Activated naive CD8-positive, alpha-beta T cell treated with anti-CD3 and anti-CD28 coated beads for 36 hours (primary cell): ENCODE measurements at places on chromosomes 2 and 18.

GRCh38 chr2:82675186-82675585 is 1783.9 kb downstream of the SUCLG1 start:
- no peaks in the 10 kb centered on the region for H3K36me3 ChIP-seq
- no peaks in the 10 kb centered on the region for H3K27me3 ChIP-seq
- H3K27ac ChIP-seq, result no peak overlapping the region
- H3K4me1 ChIP-seq, result no peaks in the 10 kb centered on the region
- DNase-seq, result no peak
- no peak overlapping the region for H3K4me3 ChIP-seq

DNA sequence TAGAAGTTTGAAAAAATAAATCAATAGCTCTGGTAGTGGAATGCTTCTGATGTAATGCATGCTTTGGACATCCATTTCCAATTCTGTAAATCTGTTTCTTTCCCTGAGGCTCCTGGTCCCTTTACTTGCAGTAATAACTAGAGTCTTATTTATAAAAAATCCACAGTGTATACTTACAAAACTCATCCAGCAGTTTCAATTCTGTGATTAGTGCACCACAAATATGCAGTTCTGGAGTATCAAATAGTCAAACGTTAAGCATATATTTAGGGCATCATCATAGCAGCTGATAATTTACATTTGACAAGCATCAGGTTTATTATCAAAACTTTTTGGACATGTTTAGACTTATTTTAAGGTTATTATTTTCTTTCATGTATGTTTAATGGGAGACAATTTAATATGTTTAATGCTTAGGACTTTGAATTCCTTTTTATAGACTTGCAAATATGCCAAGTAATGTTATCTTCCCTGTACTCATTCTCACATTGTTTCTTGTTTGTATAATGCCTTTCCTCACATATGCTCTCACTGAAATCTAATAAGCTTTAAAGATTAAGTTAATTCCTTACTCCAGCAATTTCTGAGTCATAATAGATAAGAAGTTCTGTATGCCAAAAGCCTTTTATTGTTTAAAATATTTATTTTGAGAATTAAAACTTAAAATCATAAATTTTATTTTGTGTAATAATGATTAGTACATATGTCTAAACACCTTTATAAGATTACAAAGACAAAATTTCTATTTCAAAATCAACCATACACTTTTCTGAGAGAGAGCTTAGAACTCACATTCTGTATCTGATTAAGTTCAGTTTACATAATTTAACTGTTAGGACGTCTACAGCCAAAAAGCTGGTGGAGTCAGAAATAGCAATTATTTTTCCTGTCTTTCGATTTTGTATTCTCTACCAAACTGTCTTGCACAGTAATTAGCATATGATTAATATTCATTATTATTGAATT is 341.5 kb upstream of the TMEFF2 start:
- no peak overlapping the region for H3K4me3 ChIP-seq
- no peak for DNase-seq
- no peaks in the 10 kb centered on the region for H3K27me3 ChIP-seq
- H3K27ac ChIP-seq, result no peak overlapping the region

DNA sequence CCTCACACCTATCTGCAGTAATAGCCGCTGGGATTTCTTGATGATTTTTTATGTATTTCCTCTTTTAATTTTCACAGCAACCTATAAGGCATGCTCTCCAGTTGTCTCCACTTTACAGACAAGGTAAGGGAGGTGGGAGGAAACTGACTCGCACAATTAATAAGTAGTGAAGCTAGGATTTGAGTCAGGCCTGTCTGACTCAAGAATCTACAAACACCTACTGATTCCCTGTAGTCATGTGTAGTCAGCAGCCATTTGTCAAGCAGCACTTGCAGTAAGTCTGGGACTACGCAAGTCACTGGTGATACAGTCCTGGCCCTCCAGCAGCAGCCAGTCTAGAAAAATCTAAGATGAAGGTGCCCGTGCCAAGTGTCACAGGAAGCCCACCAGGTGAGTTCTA is 193.6 kb upstream of the PKDCC start:
- H3K27me3 ChIP-seq, result peaks cover 21% of the 10 kb centered on the region
- H3K4me3 ChIP-seq, result no peak overlapping the region
- DNase-seq, result no peak
- H3K4me1 ChIP-seq, result no peaks in the 10 kb centered on the region
- no peak overlapping the region for H3K27ac ChIP-seq

- H3K27me3 ChIP-seq, result no peaks in the 10 kb centered on the region
- no peak overlapping the region for H3K4me3 ChIP-seq
- H3K27ac ChIP-seq, result no peak overlapping the region
Measured at GRCh38 chr18:7923105-7923504, 356.0 kb downstream of the PTPRM start.

DNA sequence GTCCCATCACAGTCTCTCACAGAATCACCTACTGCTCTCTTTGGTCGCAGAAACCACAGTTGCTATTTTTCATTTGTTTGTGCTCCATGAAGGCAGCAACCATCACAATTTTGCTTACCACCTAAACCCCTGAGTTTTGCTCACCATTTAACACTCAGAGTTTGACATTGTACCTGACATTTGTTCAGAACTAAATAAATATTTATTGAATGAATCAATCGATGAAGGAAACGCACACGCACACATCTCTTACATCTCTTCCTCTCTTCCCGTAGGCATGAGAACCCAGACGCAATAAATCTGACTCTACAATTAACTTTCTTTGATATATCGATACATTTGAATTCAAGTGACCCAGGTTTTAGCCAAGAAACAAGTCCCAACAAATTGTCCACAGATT is 105.5 kb upstream of the RNF152 start:
- H3K4me3 ChIP-seq, result no peak overlapping the region
- no peaks in the 10 kb centered on the region for H3K36me3 ChIP-seq
- DNase-seq, result no peak

GRCh38 chr2:112614201-112614840 is 29.9 kb downstream of the CHCHD5 start:
- DNase-seq, result no peak
- H3K4me3 ChIP-seq, result no peak overlapping the region
- no peaks in the 10 kb centered on the region for H3K36me3 ChIP-seq
- H3K4me1 ChIP-seq, result no peaks in the 10 kb centered on the region
- H3K27me3 ChIP-seq, result no peaks in the 10 kb centered on the region

DNA sequence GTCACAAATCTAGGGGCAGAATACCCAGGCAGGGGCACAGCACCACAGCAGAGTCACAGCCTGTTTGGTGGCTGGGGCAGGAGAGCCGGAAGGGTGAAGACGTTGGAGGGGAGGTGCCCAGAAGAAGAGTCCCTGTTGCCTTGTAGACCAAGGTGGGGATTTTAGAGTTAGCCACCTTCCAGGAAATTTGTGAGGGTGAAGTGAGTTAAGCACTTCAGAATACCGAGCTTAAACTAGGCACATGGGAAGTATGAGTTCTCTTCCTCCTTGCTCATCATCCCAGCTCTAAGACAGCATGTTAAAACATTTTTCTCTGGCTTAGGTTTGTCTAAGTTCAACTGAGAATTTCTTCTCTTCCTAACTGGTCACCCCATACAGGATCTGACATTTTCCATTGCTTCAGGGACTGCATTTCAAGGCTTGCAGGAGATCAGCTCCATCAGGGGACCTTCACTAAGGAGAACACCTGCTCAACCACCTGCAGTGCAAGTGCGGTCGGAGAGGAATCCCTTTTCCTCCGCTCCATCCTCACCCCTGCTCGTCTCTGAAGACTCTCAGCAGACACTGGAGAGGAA is 26.5 kb upstream of the PHLPP1 start:
- no peak overlapping the region for H3K27ac ChIP-seq
- no peaks in the 10 kb centered on the region for H3K27me3 ChIP-seq
- no peak for DNase-seq
- H3K4me3 ChIP-seq, result no peak overlapping the region

DNA sequence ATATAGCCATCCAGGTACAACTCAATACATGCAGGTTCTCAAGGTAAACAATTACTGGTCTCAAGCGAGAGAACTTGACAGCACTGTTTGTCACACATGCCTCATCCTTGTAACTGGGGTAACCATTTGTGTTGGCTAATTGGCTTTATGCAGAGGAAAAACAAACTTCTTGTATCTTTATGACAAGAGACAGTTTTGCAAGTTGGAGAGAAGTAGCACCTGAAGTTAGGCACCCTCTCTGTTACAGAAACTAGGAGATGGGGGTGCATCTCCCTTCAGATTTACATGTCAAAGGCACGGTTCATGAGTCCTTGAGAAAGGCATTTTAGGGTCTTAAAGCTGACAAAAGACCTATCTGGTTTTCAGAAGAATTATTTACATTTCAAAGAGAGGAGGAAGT is 241.7 kb downstream of the CD226 start:
- H3K36me3 ChIP-seq, result no peaks in the 10 kb centered on the region
- H3K4me1 ChIP-seq, result no peaks in the 10 kb centered on the region
- no peak for DNase-seq
- H3K27ac ChIP-seq, result no peak overlapping the region

- no peak overlapping the region for H3K27ac ChIP-seq
- H3K4me3 ChIP-seq, result no peak overlapping the region
- H3K36me3 ChIP-seq, result no peaks in the 10 kb centered on the region
- H3K27me3 ChIP-seq, result peaks cover 4% of the 10 kb centered on the region
Measured at GRCh38 chr2:137938204-137938603, 26.1 kb upstream of the HNMT start.

- H3K4me3 ChIP-seq, result no peak overlapping the region
- no peaks in the 10 kb centered on the region for H3K36me3 ChIP-seq
- DNase-seq, result no peak
- H3K4me1 ChIP-seq, result no peaks in the 10 kb centered on the region
- peaks cover 20% of the 10 kb centered on the region for H3K27me3 ChIP-seq
Measured at GRCh38 chr2:6538607-6539006, 327.1 kb downstream of the CMPK2 start.

DNA sequence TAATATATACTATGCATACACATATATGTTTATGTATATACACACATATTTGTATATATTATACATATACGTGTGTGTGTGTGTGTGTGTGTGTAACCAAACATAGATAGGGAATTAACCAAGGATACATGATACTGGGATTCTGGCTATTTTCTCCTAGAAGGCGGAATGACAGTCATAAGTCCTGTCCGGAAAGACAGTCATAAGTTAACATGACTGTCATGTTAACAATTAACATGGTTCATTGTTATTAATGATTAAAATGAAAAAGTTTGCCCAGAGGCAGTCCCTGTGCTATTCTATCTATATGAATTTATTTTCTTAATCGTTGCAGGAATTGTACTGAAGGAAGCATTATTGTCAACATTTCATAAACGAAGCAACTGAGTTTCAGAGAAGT is 450.7 kb upstream of the NXPH2 start:
- H3K27me3 ChIP-seq, result no peaks in the 10 kb centered on the region
- H3K4me3 ChIP-seq, result no peak overlapping the region
- no peaks in the 10 kb centered on the region for H3K4me1 ChIP-seq

DNA sequence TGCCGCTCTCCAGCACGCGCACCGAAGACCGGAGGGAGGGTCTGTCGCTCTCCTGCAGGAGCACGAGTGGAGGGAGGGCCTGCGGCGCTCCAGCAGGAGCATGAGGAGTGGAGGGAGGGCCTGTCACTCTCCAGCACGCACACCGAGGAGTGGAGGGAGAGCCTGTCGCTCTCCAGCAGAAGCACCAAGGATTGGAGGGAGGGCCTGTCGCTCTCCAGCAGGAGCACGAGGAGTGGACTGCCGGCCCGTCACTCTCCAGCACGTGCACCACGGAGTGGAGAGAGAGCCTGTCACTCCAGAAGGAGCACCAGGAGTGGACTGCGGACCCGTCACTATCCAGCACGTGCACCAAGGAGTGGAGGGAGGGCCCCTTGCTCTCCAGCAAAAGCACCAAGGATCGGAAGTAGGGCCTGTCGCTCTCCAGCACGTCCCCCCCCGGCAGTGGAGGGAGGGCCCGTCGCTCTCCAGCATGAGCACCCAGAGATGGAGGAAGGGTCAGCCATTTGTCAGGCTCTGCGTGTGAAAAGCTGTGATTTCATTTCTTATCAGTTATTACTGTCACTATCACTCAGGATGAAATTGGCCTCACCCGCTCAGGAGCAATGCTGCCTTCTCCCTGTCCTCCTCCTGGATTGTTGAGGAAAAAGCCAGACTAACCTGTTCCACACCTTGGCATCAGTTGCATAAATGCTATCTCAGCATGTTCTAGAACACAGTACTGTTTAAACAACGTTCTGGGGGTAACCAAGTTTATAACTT is 35.9 kb downstream of the ADI1 start:
- peaks cover 7% of the 10 kb centered on the region for H3K36me3 ChIP-seq
- H3K4me1 ChIP-seq, result peaks cover 9% of the 10 kb centered on the region
- DNase-seq, result no peak
- no peaks in the 10 kb centered on the region for H3K27me3 ChIP-seq
- H3K27ac ChIP-seq, result no peak overlapping the region

DNA sequence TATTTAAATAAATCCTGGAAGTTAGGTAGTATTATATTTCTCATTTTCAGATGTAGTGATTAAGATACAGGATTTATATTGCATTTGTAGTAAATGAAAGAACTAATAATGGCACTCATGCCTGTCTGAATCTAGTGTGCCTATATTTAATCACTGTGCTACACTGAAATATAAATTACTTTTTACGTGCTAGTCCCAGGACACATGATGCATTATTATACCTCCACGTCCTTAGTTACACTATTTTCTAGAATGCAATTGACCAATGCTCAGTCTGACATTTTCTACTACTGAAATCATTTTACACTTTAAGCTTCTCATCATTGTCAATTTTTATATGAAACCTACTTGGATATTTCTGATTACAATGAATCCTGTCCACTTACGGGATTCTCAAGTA is 80.9 kb upstream of the TMEFF2 start:
- no peak overlapping the region for H3K27ac ChIP-seq
- no peaks in the 10 kb centered on the region for H3K27me3 ChIP-seq
- H3K36me3 ChIP-seq, result no peaks in the 10 kb centered on the region
